ENCODE measurements at places on chromosomes 6 and 20.

- DNase-seq = no peak
Measured at GRCh38 chr6:114733596-114733995, 390.8 kb upstream of the HS3ST5 start.

GRCh38 chr6:163335671-163336545 lies 78.6 kb upstream of the QKI start:
- no peak for DNase-seq

- DNase-seq = no peak
Measured at GRCh38 chr6:37538107-37538506, 38.4 kb upstream of the CCDC167 start.

DNA sequence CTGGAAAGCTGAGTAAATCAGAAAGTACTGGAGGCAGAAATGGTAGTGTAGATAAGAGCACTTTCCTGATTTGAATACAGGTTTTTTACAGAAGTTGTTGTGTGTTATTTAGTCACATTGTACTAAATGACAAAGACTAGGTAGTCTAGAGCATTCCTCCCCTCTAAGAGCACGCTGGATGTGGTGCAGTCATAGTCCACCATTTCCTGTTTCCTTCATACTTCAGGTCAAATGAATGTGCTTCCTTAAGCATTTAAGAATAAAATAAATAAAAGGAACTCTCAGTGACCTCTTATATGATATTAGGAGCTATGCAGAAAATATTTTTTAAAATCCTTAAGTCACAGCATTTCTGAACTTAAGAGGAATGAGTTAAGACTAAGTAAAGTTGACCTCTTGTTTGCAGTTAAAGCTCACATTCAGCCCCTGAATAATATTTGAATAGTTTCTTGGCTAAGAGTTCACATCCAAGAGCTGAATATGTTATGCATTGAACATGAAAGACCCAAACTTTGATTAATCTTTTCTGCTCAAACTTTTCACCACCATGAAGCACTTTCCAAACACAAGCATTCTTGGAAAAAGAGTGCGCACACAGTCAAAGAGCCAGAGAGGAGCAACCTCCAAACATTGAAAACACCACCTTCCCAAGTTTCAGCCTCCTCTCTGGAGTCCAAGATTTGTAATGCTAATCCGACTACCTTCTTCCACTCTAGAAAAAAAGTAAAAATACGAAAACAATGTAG lies 53.4 kb upstream of the TMEM30A start:
- no peak for DNase-seq

DNA sequence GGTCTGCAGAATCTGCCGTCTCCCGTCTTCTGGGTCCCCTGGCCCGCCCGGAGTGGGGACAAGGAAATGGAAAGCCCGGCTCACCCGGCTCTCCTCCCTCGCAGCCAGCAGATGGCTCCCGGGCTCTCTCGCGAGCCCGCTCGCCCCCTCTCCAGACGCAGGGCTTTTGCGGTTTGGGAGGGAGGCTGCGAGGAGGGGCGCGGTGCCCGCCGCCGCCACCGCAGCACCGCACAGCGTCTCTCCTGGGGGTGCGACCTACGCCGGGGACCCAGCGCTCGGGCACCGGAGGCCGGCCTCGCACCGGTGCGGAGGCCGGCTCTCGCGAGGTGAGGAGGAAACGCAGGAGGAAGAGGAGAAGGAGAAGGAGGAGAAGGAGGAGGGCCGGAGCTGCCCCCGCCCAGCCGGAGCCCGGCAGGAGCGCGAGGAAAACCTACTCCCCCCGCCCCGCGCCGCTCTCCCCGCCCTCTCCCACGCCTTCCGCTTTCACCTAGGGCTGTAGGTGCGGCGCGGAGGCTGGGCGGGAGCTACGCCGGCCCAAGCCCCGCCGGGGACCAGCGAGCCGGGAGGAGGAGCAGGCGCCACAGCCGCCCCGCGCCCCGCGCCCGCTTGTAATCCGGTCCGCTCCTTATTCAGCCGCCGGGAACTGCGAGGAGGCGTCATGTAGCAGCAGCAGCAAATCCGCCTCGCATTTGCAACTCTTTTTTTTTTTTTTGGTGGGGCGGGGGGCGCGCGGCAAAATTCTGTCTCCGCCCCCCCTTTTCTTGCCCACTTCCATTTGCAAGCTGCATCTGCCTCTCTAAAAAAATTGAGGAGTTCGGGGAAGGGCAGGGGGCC lies at the start of gene CARMIL1:
TSS of gene CARMIL1 (plus strand) at position 461 of the 834 bp plus-strand sequence. CDS start 422 bp downstream, outside the sequence.
- DNase-seq = peak; percentile 55

All from T follicular helper cell (primary cell).